ENCODE measurements at places on chromosomes 13 and 19. TPM values are rescaled to one million over a fixed set of nuclear protein-coding genes. Genes with fewer than 3 reads are reported as not detected.

Gene MAST1
- total RNA-seq = 0.13 TPM

Gene PRR22
- total RNA-seq = 0.11 TPM

Gene LILRA1
- total RNA-seq = not detected

Gene ADAMTS10
- 27.2 TPM for total RNA-seq

Gene TMIGD2
- total RNA-seq = not detected

Gene CD320
- total RNA-seq = 18.6 TPM

Gene NLRP7
- total RNA-seq = not detected

Gene CEACAM8
- total RNA-seq = not detected

Gene TEX101
- total RNA-seq = not detected

Gene DLEU7
- not detected for total RNA-seq

Gene DCT
- total RNA-seq = 0.13 TPM

Gene KIR2DL3
- not detected for total RNA-seq

Gene PTPRH
- 7.1 TPM for total RNA-seq

Gene PSG2
- not detected for total RNA-seq

Data from articular chondrocyte of knee joint (primary cell).